Heart right ventricle (tissue), 16 donors: ENCODE measurements at places on chromosomes 5 and 9.

- peaks cover 54% of the 10 kb centered on the region for H3K4me1 ChIP-seq
- peak overlapping the region; percentile 85 for H3K4me3 ChIP-seq
- peak overlapping the region; percentile 98 for H3K27ac ChIP-seq
- H3K36me3 ChIP-seq: no peaks in the 10 kb centered on the region
Measured at GRCh38 chr9:83978992-83979811, 813 bp downstream of the HNRNPK start.

- H3K4me1 ChIP-seq: peaks cover 6% of the 10 kb centered on the region
- H3K4me3 ChIP-seq: no peak overlapping the region
- no peak for DNase-seq
Measured at GRCh38 chr5:135207866-135208265, 173.8 kb upstream of the PITX1 start.

DNA sequence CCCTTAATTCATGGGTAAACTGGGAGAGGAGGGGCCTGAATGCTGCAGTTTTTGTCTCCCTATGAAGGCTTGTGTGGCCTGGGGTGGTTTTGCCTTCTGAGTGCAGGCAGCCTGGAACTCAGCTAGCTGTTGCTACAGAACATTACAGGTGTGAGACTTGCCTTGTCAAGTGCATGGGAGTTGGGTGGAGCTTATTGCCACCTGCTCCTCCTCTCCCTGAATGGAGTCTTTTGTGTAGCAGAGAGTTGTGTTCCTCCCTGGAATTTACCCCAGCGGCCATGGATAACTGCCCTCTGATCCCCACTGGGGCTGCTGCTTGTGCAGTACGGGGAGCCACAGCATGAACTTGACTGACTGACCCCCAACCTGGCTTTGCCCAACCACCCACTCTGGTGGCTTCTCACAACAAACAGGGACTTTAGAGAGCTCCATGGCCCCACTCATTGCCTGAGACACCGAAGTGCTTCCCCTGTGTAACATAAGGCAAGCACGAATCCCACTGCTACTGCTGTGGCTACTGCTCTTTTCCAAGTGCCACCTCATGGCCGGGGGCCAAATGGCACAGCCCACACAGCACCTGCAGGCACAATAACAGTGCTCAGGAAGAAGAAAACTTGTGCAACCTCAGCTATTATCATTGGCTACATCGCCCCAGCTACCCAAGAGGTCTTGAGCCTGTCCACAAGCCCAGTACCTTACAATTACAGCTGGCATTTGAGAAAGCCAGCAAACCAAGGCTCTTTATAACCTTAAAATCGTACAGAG, 942.9 kb downstream of the CDH18 start:
- H3K4me1 ChIP-seq: no peaks in the 10 kb centered on the region
- no peak overlapping the region for H3K27ac ChIP-seq
- no peak overlapping the region for H3K4me3 ChIP-seq
- no peaks in the 10 kb centered on the region for H3K27me3 ChIP-seq
- no peaks in the 10 kb centered on the region for H3K36me3 ChIP-seq

DNA sequence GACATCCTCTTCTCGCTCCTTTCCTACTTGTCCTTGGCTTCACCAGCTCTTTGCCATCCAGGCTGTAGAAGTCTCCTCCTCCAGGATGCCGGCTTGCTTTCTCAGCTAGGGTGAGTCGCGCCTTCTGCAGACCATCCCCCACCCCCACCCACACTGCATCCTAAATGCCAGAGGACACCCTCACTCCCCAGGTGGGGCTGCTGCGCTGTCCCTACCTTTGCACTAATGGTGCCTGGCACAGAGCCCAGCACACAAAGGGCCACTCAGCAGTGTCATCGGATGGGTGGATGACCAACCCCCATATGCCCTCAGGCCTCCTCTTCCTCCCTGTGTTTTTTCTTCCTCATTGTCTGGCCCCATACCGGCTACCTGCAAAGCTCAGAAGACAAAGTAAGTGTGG, 14.8 kb downstream of the IL9 start:
- H3K4me3 ChIP-seq: no peak overlapping the region
- no peak for DNase-seq
- H3K36me3 ChIP-seq: no peaks in the 10 kb centered on the region
- H3K27me3 ChIP-seq: peaks cover 51% of the 10 kb centered on the region
- H3K4me1 ChIP-seq: no peaks in the 10 kb centered on the region

DNA sequence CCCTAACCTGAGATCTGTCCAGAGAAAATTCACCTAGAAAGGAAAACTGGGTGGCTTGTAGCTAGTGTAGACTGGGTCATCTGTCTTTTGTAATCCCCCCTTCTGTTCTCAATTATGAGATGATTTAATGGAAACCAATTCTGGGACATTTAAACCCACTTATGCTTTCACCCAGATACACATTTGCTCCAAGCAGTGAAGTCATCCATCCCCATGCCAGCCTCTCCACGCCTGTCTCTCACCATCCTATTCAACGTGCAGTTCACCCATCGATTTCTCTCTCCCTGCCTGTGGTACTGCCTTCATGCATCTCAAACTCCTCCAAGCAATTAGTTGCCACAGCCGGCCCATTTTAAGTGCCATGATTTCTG, 1.8 kb downstream of the PHF19 start:
- H3K4me1 ChIP-seq: peaks cover 5% of the 10 kb centered on the region
- no peak for DNase-seq
- no peaks in the 10 kb centered on the region for H3K36me3 ChIP-seq
- H3K4me3 ChIP-seq: no peak overlapping the region

- no peak overlapping the region for H3K27ac ChIP-seq
- H3K36me3 ChIP-seq: peaks cover 12% of the 10 kb centered on the region
- DNase-seq: no peak
- H3K4me1 ChIP-seq: no peaks in the 10 kb centered on the region
Measured at GRCh38 chr9:114034661-114035062, 43.4 kb downstream of the AMBP start.

- H3K4me1 ChIP-seq: peaks cover 10% of the 10 kb centered on the region
- H3K27ac ChIP-seq: no peak overlapping the region
- no peaks in the 10 kb centered on the region for H3K27me3 ChIP-seq
- DNase-seq: no peak
Measured at GRCh38 chr9:89414670-89415324, 83.1 kb downstream of the SEMA4D start.

GRCh38 chr9:89850631-89851325, 246.0 kb downstream of the GADD45G start:
- no peaks in the 10 kb centered on the region for H3K36me3 ChIP-seq
- DNase-seq: no peak
- H3K4me3 ChIP-seq: no peak overlapping the region

- H3K4me1 ChIP-seq: no peaks in the 10 kb centered on the region
- H3K36me3 ChIP-seq: no peaks in the 10 kb centered on the region
- DNase-seq: no peak
- no peak overlapping the region for H3K4me3 ChIP-seq
Measured at GRCh38 chr9:31776471-31776870, 608.0 kb upstream of the ACO1 start.

GRCh38 chr5:114448481-114448880, 86.6 kb downstream of the KCNN2 start:
- H3K27me3 ChIP-seq: no peaks in the 10 kb centered on the region
- no peak overlapping the region for H3K4me3 ChIP-seq
- peaks cover 28% of the 10 kb centered on the region for H3K4me1 ChIP-seq
- no peak overlapping the region for H3K27ac ChIP-seq

DNA sequence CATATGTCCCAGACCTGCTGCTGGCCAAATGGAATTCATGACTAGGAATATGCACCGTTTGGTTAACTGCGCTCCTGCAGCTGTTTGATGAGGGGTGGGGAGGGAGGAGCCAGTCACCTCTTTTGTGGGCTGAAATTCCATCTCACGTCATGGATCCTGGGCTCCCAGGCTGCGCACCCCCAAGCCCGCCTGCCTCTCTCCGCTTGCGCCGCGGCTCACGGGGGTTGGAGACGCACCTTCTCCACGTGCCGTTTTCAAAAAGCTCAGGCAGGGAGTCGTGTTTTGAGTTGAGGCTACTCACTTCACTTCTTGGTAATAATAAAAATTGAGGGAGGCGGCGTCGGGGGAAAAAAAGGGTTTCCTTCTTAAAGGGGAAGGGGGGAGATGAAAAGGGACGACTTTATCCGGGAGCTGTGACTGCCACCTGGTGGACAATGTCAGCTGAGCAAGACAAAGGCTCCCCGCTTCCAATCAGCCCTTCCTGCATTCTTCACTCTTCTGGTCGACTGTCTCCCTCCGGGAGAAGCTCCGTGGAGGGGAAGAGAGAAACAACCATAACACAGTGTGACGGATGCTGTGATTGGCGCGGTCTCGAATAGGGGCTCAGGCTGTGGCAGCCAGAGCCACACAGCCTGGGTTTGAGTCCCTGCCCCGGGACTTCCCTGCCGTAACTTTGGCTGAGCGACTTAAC, 15.9 kb upstream of the C5orf47 start:
- H3K27ac ChIP-seq: peak overlapping the region; percentile 29
- H3K4me3 ChIP-seq: peak overlapping the region; percentile 53
- H3K4me1 ChIP-seq: no peaks in the 10 kb centered on the region
- no peaks in the 10 kb centered on the region for H3K36me3 ChIP-seq
